CD8-positive, alpha-beta memory T cell (primary cell): ENCODE measurements at places on chromosomes 7 and 10. TPM values are rescaled to one million over a fixed set of nuclear protein-coding genes. Genes with fewer than 3 reads are reported as not detected.

Gene MCM10
- total RNA-seq, result 71.3 TPM

Gene PPP1R3C
- not detected for total RNA-seq

Gene TBC1D12
- 0.78 TPM for total RNA-seq

Gene VAX1
- not detected for total RNA-seq

Gene ZNF487
- total RNA-seq, result 4.2 TPM
